ENCODE measurements at places on chromosomes 12 and 14. TPM values are rescaled to one million over a fixed set of nuclear protein-coding genes. Genes with fewer than 3 reads are reported as not detected.
A peak's percentile ranks its signal among the peaks of the same experiment; 100 is the strongest.

GRCh38 chr12:56188778-56189098, 545 bp downstream of the SMARCC2 start:
- no peaks in the 10 kb centered on the region for H3K4me1 ChIP-seq
- H3K4me3 ChIP-seq, result peak overlapping the region; percentile 69
- H3K27ac ChIP-seq, result peak overlapping the region; percentile 98
- DNase-seq, result no peak
- H3K36me3 ChIP-seq, result no peaks in the 10 kb centered on the region
- H3K27me3 ChIP-seq, result no peaks in the 10 kb centered on the region

- H3K27me3 ChIP-seq, result no peaks in the 10 kb centered on the region
- no peak overlapping the region for H3K4me3 ChIP-seq
- no peaks in the 10 kb centered on the region for H3K36me3 ChIP-seq
- H3K27ac ChIP-seq, result peak overlapping the region; percentile 92
- H3K4me1 ChIP-seq, result peaks cover 24% of the 10 kb centered on the region
These were observed 25.3 kb upstream of the GPR132 start for GRCh38 chr14:105090493-105091053.

GRCh38 chr14:54702014-54702491, 135.1 kb downstream of the SAMD4A start:
- no peaks in the 10 kb centered on the region for H3K4me1 ChIP-seq
- no peaks in the 10 kb centered on the region for H3K36me3 ChIP-seq
- no peak overlapping the region for H3K27ac ChIP-seq
- H3K27me3 ChIP-seq, result no peaks in the 10 kb centered on the region
- DNase-seq, result no peak

DNA sequence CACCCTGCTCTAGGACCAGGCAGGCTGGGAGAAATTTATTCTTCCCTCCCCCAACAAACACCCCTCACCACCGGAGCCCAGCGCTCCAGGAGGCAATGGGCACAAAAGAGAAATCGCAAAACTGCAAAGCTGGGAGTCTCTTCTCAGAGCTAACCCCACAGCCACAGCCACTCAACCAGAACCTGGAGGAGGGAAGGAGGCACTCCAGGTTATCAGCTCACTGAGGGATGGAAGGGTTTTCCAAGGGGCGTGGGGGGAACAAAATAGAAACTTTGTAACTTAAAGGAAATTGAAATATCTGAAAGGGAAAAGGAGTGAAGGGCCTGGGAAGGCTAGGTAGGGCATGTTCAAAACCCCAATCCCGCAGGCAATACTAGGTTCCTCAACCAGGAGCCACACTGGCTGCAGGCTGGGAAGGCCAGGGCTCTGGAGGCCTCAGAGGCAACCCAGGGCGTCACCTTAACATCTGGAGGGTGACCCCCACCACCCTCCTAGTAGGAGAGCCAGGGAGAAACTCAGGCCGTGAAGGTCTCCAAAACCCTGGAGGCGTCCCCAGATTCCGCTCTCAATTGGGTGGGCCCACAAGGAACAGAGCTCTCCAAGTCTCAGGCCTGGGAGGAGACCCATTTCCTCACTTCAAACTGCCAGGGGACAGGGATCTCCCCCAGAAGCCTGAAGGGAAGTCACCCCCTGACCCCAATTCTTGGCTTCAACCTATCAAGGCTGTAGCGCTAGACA, 3.2 kb downstream of the KDM2B start:
- DNase-seq, result no peak
- no peaks in the 10 kb centered on the region for H3K36me3 ChIP-seq
- H3K27me3 ChIP-seq, result no peaks in the 10 kb centered on the region
- no peak overlapping the region for H3K4me3 ChIP-seq
- no peaks in the 10 kb centered on the region for H3K4me1 ChIP-seq

DNA sequence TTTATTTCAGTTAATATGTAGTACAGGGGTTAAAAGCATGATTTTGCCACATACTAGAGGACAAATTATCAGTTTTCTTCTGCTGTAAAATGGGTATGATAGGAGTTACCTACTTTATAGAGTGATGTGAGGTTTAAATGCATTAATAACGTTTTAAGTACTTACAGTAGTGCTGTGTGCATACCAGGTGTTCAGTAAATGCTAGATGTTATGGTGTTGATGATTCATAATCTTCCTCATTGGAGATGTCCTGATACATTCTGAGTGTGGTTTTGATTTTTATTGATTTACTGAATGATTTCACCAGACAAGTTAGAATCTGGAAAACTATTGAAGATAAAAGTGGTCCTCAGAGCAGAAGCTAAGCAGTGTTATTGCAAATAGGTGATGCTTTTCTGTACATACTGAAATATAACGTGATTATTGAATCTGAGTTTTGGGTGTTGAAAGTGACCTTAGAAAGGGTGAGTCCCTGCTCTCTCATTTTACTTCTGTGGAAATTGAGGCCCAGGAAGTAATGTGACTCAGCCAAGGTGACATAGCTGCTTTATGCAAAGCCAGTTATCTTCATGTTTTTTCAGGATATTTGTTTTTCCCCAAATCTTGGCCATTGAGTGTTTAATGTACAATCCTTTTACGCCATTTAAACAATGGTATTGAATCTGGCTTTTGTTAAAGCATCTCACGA, 54.7 kb downstream of the VRK1 start:
- no peaks in the 10 kb centered on the region for H3K27me3 ChIP-seq
- no peak overlapping the region for H3K4me3 ChIP-seq
- DNase-seq, result no peak
- H3K27ac ChIP-seq, result no peak overlapping the region

DNA sequence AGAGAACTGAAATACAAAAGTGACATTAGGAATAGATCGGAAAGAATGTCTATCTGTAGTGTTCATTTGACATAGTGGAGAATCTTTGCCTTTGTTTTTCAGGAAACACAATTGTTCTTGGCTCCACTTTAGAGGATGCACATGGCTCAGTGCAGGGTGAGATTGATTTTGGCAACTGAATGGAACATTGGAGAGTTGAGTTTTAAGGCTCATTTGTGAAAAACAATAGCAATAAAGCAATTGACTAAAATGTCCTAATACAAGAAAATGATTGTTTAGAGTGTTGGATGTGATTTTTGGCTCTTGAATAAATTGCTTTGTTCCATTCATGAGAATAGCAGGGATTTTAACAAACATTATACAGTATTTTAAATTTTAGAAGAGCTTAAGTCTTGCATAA, 116.4 kb downstream of the SLC38A1 start:
- H3K27ac ChIP-seq, result no peak overlapping the region
- H3K4me3 ChIP-seq, result no peak overlapping the region
- no peaks in the 10 kb centered on the region for H3K4me1 ChIP-seq
- no peaks in the 10 kb centered on the region for H3K36me3 ChIP-seq

DNA sequence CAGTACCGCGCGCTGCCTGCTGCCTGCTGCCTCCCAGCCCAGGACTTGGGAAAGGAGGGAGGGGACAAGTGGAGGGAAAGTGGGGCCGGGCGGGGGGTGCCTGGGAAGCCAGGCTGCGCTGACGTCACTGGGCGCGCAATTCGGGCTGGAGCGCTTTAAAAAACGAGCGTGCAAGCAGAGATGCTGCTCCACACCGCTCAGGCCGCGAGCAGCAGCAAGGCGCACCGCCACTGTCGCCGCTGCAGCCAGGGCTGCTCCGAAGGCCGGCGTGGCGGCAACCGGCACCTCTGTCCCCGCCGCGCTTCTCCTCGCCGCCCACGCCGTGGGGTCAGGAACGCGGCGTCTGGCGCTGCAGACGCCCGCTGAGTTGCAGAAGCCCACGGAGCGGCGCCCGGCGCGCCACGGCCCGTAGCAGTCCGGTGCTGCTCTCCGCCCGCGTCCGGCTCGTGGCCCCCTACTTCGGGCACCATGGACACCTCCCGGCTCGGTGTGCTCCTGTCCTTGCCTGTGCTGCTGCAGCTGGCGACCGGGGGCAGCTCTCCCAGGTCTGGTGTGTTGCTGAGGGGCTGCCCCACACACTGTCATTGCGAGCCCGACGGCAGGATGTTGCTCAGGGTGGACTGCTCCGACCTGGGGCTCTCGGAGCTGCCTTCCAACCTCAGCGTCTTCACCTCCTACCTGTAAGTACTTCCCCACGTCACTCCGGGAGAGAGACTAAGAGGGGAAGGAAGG, at the start of gene LGR5:
TSS of gene LGR5 (plus strand) at position 186 of the 732 bp plus-strand sequence. CDS start at position 469, 283 bp downstream.
- DNase-seq, result no peak
- H3K36me3 ChIP-seq, result no peaks in the 10 kb centered on the region
- no peak within 1 kb of the TSS for H3K27ac ChIP-seq

GRCh38 chr14:105148604-105149145, 19.9 kb downstream of the JAG2 start:
- H3K4me3 ChIP-seq, result no peak overlapping the region
- H3K27ac ChIP-seq, result no peak overlapping the region
- no peaks in the 10 kb centered on the region for H3K27me3 ChIP-seq
- H3K36me3 ChIP-seq, result no peaks in the 10 kb centered on the region
- no peak for DNase-seq

DNA sequence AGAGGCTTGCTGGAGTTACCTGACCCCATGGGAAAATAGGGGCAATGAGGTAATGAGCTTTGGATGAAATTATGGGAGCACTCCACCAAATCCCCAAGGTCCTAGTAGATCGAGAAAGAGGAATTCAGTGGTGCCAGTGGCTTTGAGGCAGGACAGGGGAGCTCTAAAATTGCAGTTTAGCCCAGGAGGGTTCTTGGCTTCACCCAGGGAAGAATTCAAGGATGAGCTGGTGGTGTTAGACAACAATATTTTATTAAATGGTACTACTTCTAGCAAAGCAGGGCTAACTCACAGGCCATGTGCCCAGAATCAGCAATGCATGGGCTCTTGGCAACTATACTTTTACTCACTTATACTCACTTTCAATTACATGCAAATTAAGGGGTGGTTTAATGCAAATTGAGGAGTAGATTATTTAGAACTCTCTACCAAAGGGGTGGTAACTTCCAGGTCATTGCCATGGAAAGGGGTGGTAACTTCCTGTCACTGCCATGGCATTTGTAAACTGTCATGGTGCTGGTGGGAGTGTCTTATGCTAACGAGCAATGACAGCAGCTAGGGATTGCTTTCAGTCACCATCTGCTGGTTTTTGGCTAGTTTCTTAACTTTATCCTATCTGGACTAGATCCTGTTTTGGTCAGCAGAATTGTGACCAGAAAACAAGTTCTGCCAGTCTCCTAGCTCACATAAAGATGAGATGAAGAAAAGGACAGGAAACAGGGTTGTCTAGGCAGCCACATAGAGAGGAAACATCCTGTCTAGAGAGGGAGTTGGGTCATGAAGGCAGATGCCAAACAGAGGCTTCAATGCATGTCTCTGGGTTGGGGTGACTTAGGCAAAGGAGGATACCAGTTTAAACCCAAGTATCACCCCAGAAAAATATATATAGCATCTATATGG, 64.7 kb downstream of the ZNF641 start:
- H3K4me1 ChIP-seq, result no peaks in the 10 kb centered on the region
- H3K27me3 ChIP-seq, result no peaks in the 10 kb centered on the region
- H3K4me3 ChIP-seq, result no peak overlapping the region
- H3K36me3 ChIP-seq, result no peaks in the 10 kb centered on the region
- DNase-seq, result no peak
- H3K27ac ChIP-seq, result no peak overlapping the region

EFS gene
- total RNA-seq, result 13.2 TPM

OVCH1 gene
- total RNA-seq, result 1.0 TPM

RNF212B gene
- total RNA-seq, result not detected

SDR9C7 gene
- total RNA-seq, result 0.26 TPM

GRCh38 chr12:123132951-123133619, 17.8 kb downstream of the PITPNM2 start:
- no peaks in the 10 kb centered on the region for H3K36me3 ChIP-seq
- H3K4me1 ChIP-seq, result no peaks in the 10 kb centered on the region
- DNase-seq, result no peak
- H3K4me3 ChIP-seq, result no peak overlapping the region
- H3K27ac ChIP-seq, result no peak overlapping the region

RNASE7 gene
- not detected for total RNA-seq

DNA sequence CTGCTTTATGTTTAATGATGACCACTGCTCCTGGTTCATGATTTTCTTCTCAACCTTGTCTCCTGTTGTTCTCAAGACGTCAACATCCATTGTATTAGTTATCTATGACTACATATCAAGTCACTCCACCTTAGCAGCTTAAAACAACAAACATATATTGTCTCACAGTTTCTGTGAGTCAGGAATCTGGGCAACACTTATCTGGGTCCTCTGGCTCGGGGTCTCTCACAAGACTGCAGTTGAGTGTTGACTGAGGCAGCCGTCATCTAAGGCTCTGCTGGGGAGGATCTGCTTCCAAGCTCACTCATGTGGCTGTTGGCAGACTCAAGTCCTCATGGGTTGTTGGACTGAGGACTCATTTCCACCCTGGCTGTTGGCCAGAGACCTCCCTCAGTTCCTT, 27.3 kb upstream of the FRS2 start:
- no peak overlapping the region for H3K4me3 ChIP-seq
- H3K4me1 ChIP-seq, result no peaks in the 10 kb centered on the region
- no peak overlapping the region for H3K27ac ChIP-seq
- no peaks in the 10 kb centered on the region for H3K36me3 ChIP-seq
- H3K27me3 ChIP-seq, result no peaks in the 10 kb centered on the region

DNA sequence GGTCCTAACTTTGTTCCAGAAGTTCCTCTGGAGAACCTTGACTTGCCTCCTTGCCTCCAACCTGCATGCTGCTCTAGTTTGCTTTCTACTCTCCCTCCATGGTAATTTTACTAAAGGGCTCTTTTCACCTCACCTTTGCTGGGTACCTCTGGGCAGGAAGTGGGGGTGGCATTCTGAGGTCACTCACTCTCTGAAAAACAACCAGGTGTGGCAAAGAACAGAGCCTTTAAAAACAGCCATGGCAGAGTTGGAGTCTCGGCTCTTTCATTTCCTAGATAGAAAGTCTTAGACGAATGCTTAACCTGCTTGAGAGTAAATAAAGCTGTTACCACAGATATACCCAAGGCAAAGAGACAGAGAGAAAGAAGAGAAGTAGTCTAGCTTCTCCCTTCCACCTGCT, 827.9 kb downstream of the BCL11B start:
- no peaks in the 10 kb centered on the region for H3K36me3 ChIP-seq
- H3K4me1 ChIP-seq, result no peaks in the 10 kb centered on the region
- no peak for DNase-seq
- no peaks in the 10 kb centered on the region for H3K27me3 ChIP-seq
- no peak overlapping the region for H3K4me3 ChIP-seq
- no peak overlapping the region for H3K27ac ChIP-seq

DNA sequence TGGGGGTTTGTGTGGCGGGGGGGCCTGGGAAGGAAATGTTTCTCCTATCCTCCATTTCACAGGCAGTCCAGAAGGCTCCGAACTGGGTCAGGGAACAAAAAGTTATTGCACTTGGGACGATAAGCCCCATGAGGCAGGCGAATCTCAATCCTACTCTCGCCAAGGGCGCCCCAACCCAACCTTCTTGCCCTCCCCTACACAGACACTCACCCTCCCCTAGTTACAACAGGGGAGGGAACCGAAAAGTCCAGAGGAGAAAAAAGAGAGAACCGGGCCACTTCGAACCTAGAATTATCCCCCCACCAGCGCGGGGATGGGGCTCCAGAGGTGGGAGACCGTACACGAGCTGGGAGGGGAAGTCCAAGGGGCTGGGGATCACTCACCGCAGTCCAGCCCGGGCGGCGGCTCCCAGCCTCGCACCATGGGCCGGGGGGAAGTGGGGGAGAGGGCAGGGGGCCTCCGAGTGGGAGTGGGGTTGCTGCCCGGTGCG, 357 bp downstream of the HOMEZ start:
- peak overlapping the region; percentile 97 for H3K27ac ChIP-seq
- H3K36me3 ChIP-seq, result no peaks in the 10 kb centered on the region
- no peaks in the 10 kb centered on the region for H3K4me1 ChIP-seq
- no peaks in the 10 kb centered on the region for H3K27me3 ChIP-seq
- DNase-seq, result peak; percentile 20
